ENCODE measurements at places on chromosomes 4 and X. TPM values are rescaled to one million over a fixed set of nuclear protein-coding genes. Genes with fewer than 3 reads are reported as not detected.

DNA sequence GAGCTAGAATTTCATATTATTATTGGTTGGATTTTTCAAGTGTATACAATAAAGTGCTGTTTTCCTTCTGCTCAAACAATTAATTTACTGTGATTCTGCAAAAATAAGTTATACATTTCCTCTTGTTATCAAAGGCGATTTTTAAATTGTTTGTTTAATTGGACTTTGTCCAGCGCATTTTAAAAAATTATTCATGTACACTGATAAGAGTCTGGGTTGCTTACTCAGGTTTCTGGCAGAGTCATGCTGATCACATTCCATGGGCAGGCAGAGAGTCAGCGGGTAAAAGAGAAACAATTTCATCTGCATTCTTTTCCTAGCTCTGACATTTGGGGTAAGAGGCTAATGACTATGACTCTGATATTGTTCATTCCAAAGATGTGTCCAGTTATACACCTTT lies 8.9 kb downstream of the FAT4 start:
- no peak for DNase-seq

Gene KCTD8
- not detected for total RNA-seq

DNA sequence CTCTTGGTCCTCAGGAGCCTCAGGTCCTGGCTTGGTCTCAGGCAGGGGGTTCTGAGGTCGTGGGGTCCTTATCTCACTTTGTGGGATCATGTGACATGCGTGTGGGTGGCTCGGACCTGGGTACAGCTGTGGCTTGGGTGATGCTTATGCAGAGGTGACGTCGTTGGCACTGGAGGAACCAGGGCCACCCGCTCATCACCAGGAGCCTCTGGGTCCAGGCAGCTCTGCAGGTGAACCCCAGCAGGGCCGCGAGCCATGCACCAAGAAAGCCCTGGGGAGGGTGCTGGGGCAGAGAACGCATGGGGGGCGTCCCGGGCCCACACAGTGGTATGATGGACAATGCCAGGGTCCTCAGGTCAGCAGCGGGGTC lies 8.7 kb downstream of the ATP5ME start:
- peak; percentile 50 for DNase-seq

DNA sequence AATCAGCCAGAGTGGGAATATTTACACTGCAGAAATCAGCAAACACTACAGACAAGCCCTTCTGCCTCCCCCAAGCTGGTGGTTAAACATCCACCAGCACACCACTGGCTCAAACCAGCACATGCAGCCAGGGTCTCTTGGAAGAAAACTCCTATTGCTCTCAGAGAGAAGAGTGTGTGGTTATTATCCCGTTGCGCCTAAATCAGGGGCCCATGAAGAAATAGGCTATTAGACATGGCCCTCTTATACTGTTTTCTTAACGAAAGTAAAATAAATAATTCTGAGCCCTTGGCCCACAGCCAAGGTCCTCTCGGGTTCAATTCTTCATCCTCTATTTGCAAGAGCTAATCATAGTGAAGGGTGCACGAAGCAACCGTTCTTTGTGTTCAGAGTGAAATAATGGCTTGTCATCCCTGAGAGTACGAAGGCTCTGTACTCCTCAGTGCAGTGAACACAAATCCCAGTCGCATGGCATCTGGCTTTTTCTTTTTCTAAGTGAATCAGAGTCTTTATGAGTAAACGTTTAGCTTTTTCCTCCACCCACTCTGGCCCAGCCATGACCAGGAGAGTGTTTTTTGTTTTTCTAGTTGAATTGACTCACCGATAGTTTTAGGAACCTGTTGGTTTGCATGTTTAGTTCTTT lies 33.4 kb upstream of the RBM47 start:
- no peak for DNase-seq

Data from activated naive CD4-positive, alpha-beta T cell treated with anti-CD3 and anti-CD28 coated beads, Interleukin-2, amount 50 U/mL, for 72 hours (primary cell).